ENCODE measurements at places on chromosomes 1 and 21.

- no peak for DNase-seq
- H3K36me3 ChIP-seq = no peaks in the 10 kb centered on the region
- H3K27me3 ChIP-seq = peaks cover 9% of the 10 kb centered on the region
- H3K4me3 ChIP-seq = no peak overlapping the region
These were observed 62.5 kb downstream of the RNF220 start for GRCh38 chr1:44467566-44467965.

DNA sequence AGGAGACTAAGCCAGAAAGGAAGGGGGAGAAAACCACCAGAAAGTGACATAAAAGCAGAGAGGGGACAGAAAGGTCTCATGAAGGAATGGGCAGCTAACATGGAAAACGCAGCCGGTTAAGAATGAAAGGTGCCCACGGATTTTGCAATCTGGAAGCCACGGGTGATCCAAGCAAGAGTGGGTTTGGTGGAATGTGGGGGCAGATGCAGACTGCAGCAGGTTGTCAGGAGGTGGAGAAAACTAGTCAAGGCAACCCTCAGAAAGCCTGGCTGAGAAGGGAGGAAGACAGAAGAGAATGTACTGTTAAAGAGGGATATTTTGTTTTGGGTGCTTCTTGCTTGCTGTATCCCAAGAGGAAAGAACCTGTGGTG, 12.6 kb upstream of the SMIM12 start:
- no peak overlapping the region for H3K4me3 ChIP-seq
- no peak for DNase-seq

DNA sequence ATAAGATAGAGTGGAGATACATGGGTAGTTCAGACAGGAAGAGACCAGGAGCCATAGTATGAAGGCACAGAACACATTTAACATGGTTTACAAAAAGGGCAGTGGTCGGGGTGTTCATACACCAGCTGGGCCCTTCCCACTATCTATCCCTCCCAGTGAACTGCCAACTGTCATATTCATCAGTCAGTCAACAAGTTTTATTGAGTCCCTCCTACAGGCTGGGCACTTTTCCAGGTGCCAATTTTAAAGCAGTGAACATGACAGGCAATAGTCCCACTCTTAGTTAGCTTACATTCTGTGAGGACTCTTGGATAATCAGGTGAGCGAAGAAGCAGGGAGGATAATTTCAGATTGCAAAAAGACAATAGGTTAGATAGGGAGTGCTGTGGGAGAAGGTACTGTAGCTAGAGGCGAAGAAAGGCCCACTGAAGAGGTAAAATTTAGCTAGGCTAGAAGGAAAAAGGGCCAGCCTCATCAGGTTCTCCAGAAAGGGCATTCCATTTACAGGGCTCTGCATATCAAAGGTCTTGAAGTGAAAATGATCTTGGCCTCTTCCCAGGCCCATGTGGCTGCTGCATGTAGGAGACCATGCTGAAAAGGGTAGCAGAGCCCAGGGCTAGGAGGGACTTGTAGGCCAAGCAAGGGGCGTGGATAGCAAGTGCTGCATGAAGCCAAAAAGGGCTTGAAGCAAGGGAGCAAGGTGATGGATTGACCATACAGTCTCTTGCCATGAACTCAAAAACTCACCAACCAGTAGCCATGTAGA, 274.7 kb upstream of the SNX7 start:
- no peak overlapping the region for H3K4me3 ChIP-seq
- peaks cover 14% of the 10 kb centered on the region for H3K4me1 ChIP-seq
- peak overlapping the region; percentile 42 for H3K27ac ChIP-seq

DNA sequence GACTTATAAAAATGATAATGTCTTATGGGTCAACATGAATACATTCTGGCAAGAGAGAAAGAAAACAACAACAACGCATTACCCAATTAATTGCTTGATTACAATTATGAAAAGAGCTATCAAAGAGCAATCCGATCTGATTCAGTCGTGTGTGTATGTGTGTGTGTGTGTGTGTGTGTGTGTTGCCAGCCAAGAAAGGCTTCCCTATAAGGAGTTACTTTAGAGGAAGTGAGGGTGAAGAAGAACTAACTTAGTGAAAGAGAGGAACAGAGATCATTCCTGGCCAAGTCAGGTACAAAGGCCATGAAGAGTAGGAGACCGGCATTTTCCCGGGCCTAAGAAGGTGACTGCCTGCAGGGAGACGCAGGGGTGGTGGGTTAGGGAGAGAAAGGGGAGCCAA, 9.4 kb downstream of the TMEM35B start:
- H3K36me3 ChIP-seq = peaks cover 10% of the 10 kb centered on the region
- no peak for DNase-seq
- no peak overlapping the region for H3K27ac ChIP-seq
- no peak overlapping the region for H3K4me3 ChIP-seq
- H3K27me3 ChIP-seq = no peaks in the 10 kb centered on the region

DNA sequence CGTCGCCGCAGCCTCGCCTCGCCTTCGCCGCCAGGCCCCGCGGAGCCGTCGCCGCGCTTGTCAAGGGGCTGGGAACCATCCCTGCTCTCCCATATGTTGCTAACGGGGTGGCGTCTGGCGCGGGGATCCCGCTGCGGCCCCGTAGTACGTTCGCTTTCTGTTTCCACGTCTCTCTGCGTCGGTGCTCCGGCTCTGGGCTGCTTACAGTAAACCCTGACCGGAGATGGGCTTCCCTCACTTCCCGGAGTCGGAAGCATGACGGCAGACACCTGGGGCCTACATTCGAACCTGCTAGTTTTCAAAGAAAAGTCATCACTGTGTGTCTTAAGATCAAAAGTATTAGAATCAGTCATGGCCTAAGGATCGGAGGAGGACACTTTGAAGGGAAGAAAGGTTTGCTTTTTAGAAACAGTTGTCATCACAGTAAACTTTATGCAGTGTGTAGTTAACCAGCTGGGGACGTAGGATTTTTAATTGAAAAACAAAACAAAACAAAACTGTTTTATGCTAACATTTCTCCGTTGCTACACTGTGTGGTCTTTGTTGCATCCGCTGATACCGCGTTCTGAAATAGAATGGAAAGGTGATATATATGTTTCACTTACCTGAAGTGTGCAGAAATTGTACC, 69.0 kb downstream of the SLC35A3 start:
- H3K4me3 ChIP-seq = peak overlapping the region; percentile 97
- H3K4me1 ChIP-seq = peaks cover 44% of the 10 kb centered on the region
- H3K27me3 ChIP-seq = no peaks in the 10 kb centered on the region
- peak overlapping the region; percentile 100 for H3K27ac ChIP-seq

- H3K4me1 ChIP-seq = peaks cover 13% of the 10 kb centered on the region
- H3K4me3 ChIP-seq = no peak overlapping the region
- peaks cover 15% of the 10 kb centered on the region for H3K36me3 ChIP-seq
- no peak overlapping the region for H3K27ac ChIP-seq
These were observed 75.5 kb upstream of the ATP5PO start for GRCh38 chr21:33991133-33991532.

DNA sequence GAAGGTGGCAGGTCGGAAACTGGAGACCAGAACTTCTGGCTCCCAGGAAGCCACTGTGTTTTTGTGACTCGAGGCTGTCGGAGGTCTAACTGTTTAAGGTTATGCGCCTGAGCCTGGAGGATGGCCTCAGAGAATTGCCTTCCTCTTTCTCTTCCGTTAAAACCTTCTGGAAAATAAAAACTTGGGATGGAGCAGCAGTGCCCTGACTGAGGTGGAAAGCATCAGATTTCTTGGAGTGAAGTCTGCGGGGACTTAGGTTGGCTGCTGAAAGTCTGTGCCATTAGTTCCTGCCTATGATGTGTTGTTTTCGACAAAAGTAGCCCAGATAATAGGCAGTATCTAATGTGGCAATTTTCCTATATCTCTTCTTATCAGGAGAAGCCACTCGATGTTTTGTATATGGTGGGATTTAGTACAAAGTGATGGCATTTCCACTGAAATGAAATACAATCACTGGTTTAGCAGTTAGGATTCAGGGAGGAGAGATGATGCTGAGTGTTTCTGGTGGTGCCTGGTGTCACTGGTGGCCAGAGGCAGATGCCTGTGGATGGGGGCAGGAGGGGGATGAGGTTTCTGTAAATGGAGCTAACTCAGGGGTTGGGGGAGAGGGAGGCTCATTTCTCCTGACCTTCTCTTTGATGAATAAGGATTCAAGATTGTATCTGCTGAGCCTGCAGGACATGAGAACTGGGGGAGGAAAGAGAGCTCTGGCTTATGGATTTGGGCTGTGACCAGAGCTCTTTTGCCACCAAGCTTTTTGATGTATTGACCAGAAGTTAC, 150.8 kb downstream of the CAMTA1 start:
- DNase-seq = no peak
- H3K27me3 ChIP-seq = peaks cover 10% of the 10 kb centered on the region

DNA sequence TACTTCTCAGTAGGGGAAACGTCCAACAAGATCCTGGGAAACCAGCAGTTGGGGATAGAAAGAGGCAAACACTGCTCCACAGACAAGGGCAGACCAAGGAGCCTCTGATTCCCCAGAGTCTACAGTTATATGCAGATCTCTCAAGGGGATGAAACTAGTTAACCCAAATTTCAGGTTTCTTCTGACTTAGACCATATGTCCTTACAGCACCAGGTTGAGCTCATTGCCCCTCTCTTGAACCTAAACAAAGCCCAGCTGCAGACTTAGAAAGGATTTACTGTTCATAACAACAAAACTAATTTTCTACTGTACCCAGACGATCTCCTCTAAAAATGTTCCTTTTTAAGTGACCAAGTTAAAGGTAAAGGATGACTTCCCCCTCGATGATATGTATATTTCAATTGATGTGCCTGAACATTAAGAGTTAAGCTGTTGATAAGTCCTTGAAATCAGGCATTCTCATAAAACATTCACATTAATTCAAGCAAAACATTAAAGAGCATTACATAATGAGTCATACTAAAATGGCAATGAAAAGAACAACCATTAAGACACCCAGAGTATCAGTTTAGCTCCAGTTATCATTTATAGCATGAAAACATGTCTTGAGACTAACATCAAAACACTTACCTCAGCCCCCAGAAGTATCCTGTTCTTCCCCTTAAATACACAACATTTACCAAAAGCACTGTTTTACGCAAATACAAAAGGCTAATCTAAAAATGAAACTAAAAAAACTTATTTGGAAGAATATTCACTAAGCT, 24.1 kb downstream of the SMYD3 start:
- H3K36me3 ChIP-seq = peaks cover 1% of the 10 kb centered on the region
- H3K27me3 ChIP-seq = peaks cover 2% of the 10 kb centered on the region
- no peak overlapping the region for H3K27ac ChIP-seq
- no peak for DNase-seq
- peak overlapping the region; percentile 16 for H3K4me3 ChIP-seq
- H3K4me1 ChIP-seq = peaks cover 11% of the 10 kb centered on the region

DNA sequence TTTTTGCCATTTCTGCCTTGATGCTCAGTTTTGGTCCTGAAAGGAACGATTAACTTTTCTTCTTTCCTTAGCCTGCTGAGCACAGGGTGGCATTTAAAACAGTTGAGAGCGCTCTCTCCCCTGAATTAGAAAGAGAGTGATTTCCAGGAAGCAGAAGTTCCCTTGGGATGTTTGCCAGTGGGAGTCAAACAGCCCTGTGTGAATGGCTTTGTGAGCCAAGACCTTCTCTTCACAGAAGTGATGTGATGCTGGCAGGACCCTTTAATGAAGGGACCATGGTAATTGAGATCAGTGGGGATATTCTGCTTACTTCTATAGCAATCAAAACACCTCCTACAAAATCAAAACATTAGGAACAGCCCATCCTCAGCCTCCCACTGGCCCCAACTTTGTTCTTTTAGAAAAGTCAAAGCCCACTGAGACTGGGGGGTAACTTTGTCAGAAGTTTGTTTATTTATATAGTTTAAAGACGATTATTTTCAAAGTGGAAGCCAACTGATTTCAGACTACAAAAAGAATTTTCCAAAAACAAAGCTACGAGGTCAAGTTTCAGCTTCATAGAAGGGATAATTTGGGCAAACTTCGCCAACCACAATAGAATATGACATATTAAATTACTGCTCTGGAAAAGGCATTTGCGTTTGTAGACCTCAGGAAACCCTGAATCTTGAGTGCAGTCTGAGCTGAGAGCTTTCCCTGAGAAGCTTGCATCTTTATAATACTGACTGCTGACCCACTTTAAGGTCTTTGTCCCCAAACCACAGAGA, 122.7 kb downstream of the GABPA start:
- DNase-seq = no peak
- H3K27ac ChIP-seq = no peak overlapping the region
- H3K4me3 ChIP-seq = no peak overlapping the region
- peaks cover 13% of the 10 kb centered on the region for H3K27me3 ChIP-seq
- H3K36me3 ChIP-seq = no peaks in the 10 kb centered on the region

DNA sequence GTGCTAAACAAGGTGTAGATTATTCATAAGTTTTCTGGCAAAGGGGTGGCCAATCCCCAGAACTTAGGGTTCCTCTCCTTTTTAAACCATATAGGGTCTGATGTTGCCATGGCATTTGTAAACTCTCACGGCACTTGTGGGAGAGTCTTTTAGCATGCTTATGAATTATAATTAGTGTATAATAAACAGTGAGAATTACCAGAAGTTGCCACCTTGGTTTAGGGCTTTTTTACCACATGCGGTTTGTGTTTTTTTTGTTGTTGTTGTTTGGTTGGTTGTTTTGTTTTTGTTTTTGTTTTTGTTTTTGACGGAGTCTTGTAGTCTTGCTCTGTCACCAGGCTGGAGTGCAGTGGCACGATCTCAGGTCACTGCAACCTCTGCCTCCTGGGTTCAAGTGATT, 8.9 kb upstream of the LAX1 start:
- no peaks in the 10 kb centered on the region for H3K36me3 ChIP-seq
- H3K27ac ChIP-seq = no peak overlapping the region
- no peak for DNase-seq
- H3K4me1 ChIP-seq = peaks cover 20% of the 10 kb centered on the region
- H3K27me3 ChIP-seq = no peaks in the 10 kb centered on the region

Measured in activated naive CD8-positive, alpha-beta T cell treated with anti-CD3 and anti-CD28 coated beads, Interleukin-2, amount 10 ng/mL, durations not matched to agents 7 days and 5 days (primary cell).